Immature natural killer cell (primary cell): ENCODE measurements at places on chromosomes 16 and 17. TPM values are rescaled to one million over a fixed set of nuclear protein-coding genes. Genes with fewer than 3 reads are reported as not detected.

The ATP6V0D1 gene
- polyA plus RNA-seq: 330 TPM

The BAHCC1 gene
- polyA plus RNA-seq: not detected

The SLC6A2 gene
- polyA plus RNA-seq: not detected

The ZNF205 gene
- not detected for polyA plus RNA-seq

The PTX4 gene
- polyA plus RNA-seq: not detected

The SOX15 gene
- polyA plus RNA-seq: not detected

The PLA2G10 gene
- polyA plus RNA-seq: not detected

The HAP1 gene
- polyA plus RNA-seq: not detected

The RNF227 gene
- 3.3 TPM for polyA plus RNA-seq

The ST6GALNAC2 gene
- 0.24 TPM for polyA plus RNA-seq

The SSTR5 gene
- not detected for polyA plus RNA-seq

The KRTAP9-6 gene
- not detected for polyA plus RNA-seq

The ASIC2 gene
- not detected for polyA plus RNA-seq

The DOC2B gene
- not detected for polyA plus RNA-seq

The C17orf67 gene
- 0.68 TPM for polyA plus RNA-seq

The FAM83G gene
- 3.7 TPM for polyA plus RNA-seq

The KCNJ16 gene
- polyA plus RNA-seq: not detected

The PLD6 gene
- 1.4 TPM for polyA plus RNA-seq

The DHX58 gene
- polyA plus RNA-seq: 9.8 TPM

The CORO1A gene
- polyA plus RNA-seq: 1,680 TPM

The CIITA gene
- 1.7 TPM for polyA plus RNA-seq

The FOXN1 gene
- not detected for polyA plus RNA-seq

The TBC1D3E gene
- not detected for polyA plus RNA-seq

The MYH13 gene
- polyA plus RNA-seq: not detected

The VTN gene
- polyA plus RNA-seq: not detected

The CTRL gene
- polyA plus RNA-seq: 2.0 TPM

The TAT gene
- not detected for polyA plus RNA-seq

The GCGR gene
- not detected for polyA plus RNA-seq

The MSLN gene
- not detected for polyA plus RNA-seq

The LGALS9 gene
- polyA plus RNA-seq: 36.2 TPM

The KRTAP9-7 gene
- not detected for polyA plus RNA-seq

The SYCE1L gene
- 2.2 TPM for polyA plus RNA-seq

The DERL2 gene
- polyA plus RNA-seq: 111 TPM

The QPRT gene
- 4.7 TPM for polyA plus RNA-seq

The KRT24 gene
- polyA plus RNA-seq: not detected

The ATPAF2 gene
- polyA plus RNA-seq: 14.6 TPM

The TLCD3B gene
- not detected for polyA plus RNA-seq

The MT1M gene
- polyA plus RNA-seq: not detected

The MCRIP2 gene
- polyA plus RNA-seq: 22.8 TPM

The TLCD1 gene
- not detected for polyA plus RNA-seq
